ENCODE measurements at places on chromosomes 1 and 21.

- no peak for DNase-seq
Observed at GRCh38 chr1:206570529-206570928, 41.7 kb downstream of the EIF2D start.

- no peak for DNase-seq
Observed at GRCh38 chr1:57137980-57138379, 172.2 kb upstream of the C8B start.

DNA sequence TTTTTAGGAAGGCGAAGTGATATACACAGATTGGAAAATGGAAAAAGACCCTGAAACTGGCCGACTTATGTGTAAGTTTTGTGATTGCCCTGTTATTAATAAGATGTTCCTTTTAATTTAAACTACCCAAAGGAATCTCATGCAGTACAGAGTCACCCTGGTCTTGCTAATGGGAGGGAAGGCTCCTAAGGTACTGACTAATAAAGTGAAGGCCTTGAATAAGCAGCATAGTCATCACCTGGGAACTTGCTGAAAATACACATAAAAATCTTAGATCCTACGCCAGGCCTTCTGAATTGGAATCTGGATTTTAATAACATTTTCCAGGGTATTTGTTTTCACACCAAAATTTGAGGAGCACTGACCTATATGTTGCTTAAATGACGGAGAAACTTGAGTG is 73.4 kb upstream of the MCOLN3 start:
- no peak for DNase-seq

GRCh38 chr1:29893046-29893723 is 656.9 kb downstream of the PTPRU start:
- DNase-seq = no peak

- no peak for DNase-seq
Observed at GRCh38 chr21:38037416-38037815, 121.2 kb upstream of the KCNJ6 start.

DNA sequence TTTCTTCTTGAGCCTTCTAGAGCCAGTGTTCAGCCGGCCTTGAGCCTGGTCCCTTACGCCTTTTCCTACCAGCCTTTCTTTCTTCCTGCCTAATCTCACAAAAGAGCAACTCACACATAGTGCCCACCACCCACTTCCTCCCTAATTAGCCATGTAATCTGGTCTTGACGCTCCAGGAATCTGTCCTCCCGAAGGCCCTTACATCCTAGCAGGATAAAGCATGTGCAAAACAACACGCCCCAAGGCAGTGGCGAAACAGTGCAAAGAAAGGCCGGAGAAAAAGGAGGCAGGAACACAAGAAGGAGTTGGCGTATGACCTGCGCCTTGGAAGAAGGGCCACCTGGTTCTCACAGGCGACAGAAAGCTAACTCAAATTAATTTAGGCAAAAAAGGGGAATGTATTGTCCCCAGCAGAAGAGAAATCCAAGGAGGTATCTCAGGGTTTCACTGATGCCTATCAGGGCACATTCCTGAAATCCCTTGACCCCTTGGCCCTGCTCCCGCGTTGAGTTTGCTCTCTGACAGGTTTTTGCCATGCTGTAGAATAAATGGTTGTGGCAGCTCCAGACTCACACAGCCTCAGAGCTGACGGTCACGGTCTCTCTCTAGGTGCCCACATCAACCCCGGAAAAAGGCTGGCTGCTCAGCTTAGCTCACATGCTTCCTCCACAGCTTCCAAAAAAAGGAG is 79.0 kb downstream of the ZNF281 start:
- DNase-seq = peak; percentile 64

DNA sequence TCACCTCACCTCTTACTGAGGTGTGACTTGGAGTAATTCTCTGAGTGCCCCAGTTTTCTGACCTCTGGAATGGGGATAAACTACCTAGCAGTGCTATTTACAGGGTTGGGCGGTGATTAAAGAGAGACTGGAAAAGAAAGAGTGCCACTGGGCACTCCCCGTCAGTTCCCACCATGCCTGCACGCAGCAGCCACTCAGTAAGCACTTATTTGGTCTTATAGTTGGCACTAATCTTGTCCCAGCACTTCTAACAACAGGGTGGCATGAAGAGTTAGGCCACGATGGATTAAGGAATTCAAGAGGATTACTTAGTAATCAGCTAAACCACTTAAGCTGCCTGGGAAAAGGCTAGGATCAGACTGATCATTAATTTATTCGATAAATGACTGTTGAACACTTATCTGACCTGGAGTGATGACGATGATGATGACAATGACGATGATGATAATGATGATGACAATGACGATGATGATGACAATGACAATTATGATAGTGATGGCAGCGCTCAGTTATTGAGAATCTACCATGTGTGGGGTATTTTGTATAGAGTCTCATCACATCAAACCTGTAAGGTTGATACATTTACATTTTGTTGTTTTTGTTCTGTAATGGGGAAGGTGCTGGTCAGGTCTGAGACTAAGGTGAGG is 5.4 kb downstream of the CITED4 start:
- no peak for DNase-seq

DNA sequence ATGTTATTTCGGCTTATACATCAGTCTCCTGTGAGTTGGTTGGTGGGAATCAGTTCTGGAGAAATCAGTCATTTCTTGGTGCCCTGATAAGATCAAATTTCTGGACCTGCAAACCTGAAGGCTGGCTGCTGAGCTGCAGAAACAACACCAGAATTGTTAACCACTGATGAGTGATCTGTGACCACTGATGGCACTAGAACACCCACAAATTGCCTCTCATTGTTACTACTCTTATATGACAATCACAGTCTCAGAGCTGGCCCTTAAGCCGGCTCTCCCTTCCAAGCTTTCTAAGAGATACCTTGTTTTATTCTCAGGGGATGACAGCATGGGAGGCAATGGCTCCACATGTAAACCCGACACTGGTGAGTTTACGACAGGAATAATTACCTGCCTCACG is 1.9 kb downstream of the C1orf162 start:
- DNase-seq = no peak

DNA sequence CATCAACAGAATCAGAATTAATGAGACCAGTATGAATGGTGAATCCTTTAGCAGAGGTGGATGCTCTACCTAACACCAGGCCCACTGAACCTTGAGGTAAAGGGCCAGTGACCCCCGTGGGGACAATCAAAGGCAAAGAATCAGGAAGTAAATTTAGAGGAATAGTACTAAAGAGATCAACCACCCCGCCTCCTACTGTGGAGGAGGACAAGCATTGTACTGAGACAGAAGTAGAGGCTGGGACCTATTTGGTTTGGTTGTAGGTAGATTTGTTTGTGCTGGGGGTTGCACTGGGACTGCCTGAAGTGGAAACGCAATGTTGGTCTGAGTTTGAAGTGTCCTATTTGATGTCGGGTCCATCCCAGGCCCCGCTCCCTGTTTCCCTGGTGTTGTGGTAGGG is 9.5 kb downstream of the CD48 start:
- no peak for DNase-seq

- no peak for DNase-seq
Observed at GRCh38 chr1:220431554-220432239, 96.2 kb upstream of the MARK1 start.

GRCh38 chr1:155990005-155990739 is 11.8 kb upstream of the ARHGEF2 start:
- no peak for DNase-seq

DNA sequence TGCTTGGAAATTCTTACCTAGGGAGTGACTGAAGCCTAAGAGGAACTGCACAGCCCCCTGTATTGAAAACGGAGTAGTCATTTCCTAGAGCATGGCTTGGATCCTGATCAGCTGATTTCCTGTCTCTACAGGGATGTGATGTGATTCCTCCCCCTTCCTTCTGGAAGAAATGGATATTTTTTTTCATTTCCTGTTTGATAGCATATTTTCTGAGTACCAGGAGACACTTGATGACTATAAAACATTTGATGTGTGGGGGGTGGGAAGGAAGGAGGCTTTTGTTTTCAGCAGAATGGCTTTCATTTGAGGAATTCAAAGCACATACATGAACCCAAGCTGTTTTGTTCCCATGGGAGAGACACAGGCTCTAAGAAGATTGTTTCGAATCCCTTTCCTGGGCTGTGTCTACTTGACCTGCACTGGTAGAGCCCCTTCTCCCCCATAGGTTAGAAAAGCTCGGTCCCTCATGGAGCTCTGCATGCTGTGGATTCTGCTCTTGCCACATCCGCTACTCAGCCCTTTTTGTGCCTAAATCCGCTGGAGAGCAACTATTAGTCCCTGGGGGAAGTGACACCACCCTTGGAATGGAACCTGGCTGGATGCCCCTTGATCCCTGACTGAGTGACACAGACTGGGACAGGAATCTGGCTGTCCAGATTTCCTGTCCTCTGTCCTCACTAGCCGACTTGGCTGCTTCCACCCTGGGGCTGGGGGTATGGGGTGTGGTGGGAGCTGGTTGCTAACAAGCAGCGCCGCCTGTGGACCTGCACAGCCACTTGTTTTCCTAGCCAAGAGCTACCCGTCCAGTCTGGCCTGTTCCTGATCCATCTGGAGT is 71.8 kb upstream of the MACF1 start:
- peak; percentile 93 for DNase-seq

- DNase-seq = no peak
Observed at GRCh38 chr1:99784809-99785255, 18.4 kb upstream of the FRRS1 start.

DNA sequence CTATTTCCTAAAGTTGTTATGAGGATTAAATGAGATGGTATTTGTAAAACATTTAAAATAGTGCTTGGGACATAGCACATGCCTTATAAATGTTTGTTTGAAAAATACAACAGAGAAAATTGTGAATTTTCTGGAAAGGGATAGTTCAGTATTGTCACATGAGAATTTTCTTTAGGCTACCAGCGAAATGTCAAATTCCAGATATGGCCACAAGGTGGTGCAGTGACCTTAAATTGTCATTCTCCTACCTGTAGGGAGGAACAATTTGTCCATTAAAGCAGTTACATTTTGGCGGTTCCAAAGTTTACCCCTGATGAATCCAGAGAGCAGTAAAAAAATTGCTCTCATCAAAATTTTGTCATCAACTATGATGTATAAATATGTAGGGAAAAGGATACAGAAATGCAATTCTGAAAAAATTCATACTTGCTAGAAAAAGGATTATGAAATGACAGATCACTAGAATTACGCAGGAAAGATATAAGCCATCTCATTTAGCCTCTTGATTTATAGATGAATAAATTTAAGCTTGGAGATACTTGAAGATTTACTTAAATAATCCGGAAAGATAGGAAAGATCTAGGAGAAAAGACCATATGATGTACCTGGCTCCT is 50.2 kb upstream of the TSHB start:
- DNase-seq = peak; percentile 49

GRCh38 chr1:220681220-220681880 is 8.8 kb upstream of the C1orf115 start:
- no peak for DNase-seq

GRCh38 chr21:46214478-46215340 is 13.9 kb downstream of the LSS start:
- DNase-seq = no peak

GRCh38 chr1:8302081-8302956 is 15.6 kb upstream of the SLC45A1 start:
- no peak for DNase-seq

- no peak for DNase-seq
Observed at GRCh38 chr1:96145492-96145891, 576.1 kb upstream of the PTBP2 start.

DNA sequence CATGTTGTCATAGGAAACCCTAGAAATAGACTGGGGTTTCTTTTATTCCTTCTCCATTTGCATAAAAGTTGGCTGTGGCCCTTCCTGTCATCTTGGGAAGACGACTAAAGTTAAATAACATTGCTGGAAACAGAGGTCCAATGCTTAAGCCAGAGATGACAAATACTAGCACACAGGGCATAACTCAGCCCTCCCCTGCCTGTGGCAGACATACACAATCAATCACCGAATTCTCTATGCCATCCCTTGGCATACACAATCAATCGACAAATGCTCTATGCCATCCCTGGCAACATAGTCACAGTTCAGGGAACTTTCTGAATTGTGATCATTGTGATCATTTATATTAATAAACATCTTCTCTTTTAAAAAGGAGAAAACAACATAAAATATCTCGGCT is 229.4 kb downstream of the KAZN start:
- no peak for DNase-seq

DNA sequence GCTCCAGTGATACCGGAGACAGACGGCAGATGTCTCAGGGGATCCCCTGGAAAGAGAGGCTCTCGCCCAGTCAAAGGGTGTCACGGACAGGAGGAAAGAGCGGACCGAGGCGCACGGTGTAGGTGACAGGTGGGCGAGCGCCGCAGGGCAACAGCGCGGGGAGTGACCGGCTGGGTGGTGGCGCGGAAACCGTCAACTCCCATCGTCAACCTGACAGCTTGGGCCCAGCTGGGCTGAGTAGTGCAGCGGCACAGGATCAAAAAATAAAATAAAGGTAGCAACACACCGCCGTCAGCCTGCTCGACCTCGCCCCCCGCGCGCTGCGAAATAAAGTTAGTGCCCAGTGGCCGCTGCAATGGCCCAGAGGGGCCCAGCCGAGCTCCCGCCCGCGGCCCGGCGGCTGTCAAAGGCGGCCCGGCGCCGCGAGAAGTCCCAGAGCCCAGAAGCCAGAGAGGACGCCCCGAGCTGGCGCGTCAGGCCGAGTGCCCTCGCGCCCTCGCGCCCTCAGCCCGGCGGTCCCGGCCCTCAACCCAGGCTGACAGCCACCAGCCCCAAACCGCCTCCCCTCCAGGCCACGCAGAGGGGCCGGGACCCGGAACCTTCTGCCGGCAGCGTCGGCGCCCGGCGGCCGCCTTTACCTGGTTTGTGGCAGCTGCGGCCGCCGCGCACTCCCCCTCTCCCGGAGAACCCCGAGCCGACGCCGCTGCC is at the start of gene LYST:
Gene LYST (minus strand): TSS at position 702 of the 708 bp plus-strand sequence. CDS start 36,489 bp downstream, outside the sequence.
- peak; percentile 66 for DNase-seq

DNA sequence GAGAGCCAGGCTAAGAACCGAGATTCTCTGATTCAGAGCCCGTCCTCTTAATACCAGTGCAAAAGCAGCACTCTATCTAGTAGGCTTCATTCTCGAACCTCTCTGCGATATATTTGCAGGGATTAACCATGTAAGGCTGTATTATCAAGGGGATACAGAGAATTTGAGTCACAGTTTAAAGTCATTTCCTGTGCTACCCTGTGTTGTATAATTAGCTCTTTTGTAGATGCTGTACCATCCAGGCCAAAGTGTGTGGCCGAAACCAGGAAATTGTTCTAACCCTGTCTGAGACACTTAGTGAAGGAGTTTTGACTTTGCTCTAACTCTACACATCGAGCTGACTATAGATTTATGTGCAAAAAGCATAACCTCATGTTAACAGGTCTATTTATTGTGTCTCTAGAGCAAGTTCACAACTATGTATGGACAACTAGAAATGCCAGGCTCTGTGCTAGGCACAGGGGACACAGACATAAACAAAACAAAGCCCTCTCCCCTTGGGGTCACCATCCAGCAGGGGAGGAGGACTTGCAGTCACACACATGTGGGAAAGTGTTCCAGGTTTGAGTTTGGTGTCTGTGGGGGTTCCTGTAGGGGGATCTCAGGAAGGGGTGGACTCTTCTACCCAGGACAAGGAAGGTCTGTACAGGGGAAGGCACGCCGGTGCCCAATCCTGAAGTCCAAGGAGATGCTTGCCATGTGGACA is 182.2 kb downstream of the DHRS3 start:
- DNase-seq = no peak

- DNase-seq = no peak
Observed at GRCh38 chr1:116440731-116441130, 67.7 kb downstream of the ATP1A1 start.

Measured in Caco-2 (cell line).